ENCODE measurements at places on chromosomes 1 and 21. TPM values are rescaled to one million over a fixed set of nuclear protein-coding genes. Genes with fewer than 3 reads are reported as not detected.

Gene MYBPH
- total RNA-seq, result not detected

Gene WNT3A
- total RNA-seq, result not detected

Gene FCER1A
- not detected for total RNA-seq

Gene CD1E
- not detected for total RNA-seq

Gene SUSD4
- total RNA-seq, result 5.4 TPM

Data from naive thymus-derived CD4-positive, alpha-beta T cell (primary cell).